ENCODE measurements at places on chromosomes 16 and 17.
A peak's percentile ranks its signal among the peaks of the same experiment; 100 is the strongest.

DNA sequence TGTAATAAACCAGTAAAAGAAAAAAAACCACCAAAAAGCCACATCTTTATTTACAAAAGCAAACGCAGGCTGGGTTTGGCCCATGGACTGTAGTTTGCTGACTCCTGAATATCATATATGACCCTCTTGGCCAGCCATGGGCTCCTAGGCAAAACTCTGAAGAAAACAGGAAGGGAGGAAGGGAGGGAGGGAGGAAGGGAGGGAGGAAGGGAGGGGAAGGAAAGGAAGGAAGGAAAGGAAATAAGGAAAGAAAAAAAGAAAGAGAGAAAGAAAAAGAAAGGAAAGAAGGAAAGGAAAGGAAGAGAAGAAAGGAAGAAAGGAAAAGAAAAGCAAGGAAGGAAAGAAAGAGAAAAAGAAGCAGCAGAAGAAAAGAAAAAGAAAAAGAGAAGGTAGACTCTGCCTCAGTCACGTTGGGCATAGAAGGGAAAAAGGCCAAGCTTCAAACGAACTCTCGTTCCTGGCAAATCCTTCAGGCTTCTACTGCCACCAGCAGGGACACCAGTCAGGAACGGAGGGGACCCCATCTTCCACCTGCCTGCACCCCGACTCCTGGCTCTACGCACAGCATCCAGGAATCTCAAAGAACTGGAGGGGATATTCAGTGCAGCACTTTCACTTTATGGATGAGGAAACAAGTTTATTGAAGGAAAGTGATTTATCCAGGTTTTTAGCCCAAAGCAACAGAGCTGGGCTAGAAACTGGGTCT, 22.1 kb downstream of the CDC42EP4 start:
- DNase-seq: no peak

DNA sequence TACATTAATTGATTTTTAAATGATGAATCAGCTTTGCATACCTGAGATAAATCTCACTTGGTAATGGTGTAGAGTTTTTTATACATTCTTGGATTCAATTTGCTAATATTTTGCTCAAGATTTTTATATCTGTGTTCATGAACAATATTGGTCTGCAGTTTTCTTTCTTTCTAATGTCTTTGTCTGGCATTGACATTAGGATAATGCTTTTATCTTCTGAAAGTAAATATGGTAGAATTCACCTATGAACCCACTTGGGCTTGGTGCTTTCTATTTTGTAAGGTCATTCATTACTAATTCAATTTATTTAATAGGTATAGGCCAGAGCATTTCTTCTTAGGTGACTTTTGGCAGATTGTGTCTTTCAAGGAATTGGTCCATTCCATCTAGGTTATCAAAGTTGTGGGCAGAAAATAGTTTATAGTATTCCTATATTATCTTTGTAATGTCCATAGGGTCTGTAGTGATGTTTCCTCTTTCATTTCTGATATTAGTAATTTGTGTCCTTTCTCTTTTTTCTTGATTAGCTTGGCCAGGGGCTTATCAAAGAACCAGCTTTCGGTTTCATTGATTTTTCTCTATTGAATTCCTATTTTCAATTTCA, 45.6 kb downstream of the NACA2 start:
- DNase-seq: no peak

GRCh38 chr17:32443827-32444300, 446 bp upstream of the PSMD11 start:
- no peak for DNase-seq

- DNase-seq: peak; percentile 90
Measured at GRCh38 chr16:2927010-2927646, 15.4 kb downstream of the FLYWCH1 start.

GRCh38 chr16:2663553-2664546, 18.5 kb upstream of the KCTD5 start:
- no peak for DNase-seq

- no peak for DNase-seq
Measured at GRCh38 chr17:72363089-72363610, 242.3 kb downstream of the SOX9 start.

DNA sequence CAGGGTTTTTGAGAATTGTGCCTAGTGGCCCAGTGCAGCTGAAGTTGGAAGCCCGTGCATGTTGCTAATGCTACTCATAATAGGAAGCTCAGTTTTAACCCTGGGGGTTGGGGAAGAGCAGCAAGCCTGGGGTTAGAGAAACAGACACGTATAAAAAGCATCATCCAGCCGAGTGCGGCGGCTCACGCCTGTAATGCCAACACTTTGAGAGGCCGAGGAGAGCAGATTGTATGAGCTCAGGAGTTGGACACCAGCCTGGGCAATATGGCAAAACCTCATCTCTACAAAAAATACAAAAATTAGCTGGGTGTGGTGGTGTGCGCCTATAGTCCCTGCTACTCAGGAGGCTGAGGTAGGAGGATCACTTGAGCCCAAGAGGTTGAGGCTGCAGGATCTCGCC, 2.3 kb upstream of the CLUH start:
- DNase-seq: no peak

- no peak for DNase-seq
Measured at GRCh38 chr16:14672403-14672971, 21.6 kb downstream of the PLA2G10 start.

DNA sequence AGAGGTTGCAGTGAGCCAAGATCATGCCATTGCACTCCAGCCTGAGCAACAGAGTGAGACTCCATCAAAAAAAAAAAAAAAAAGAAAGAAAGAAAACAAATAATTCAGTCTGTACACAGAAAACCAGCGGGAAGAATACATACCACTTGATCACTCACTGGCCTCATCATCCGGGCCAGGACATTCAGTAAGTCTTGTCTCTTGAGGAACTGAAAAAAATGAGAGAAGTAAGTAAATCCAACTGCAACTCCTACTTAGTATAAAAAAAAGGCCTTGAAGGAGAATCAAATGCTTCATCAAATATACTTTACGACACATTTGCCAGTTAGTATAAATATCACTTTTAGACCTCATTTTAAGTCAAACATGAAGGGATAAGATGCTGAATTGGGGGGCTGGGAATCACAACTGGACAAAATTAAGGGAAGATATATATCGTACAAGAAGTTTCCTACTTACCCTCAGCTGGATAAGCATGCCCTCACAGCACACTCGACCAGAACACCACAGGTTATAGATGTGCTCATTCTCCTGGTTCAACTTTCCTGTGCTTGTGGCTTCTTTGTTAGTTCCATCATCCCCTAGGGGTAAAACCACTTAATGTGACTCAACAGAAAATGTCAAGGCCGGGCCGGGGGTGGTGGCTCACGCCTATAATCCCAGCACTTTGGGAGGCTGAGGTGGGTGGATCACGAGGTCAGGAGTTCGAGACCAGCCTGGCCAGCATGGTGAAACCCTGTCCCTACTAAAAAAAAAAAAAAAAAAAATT, 12.4 kb downstream of the CCDC47 start:
- DNase-seq: no peak

- no peak for DNase-seq
Measured at GRCh38 chr17:15334266-15334665, 7.1 kb downstream of the TEKT3 start.

DNA sequence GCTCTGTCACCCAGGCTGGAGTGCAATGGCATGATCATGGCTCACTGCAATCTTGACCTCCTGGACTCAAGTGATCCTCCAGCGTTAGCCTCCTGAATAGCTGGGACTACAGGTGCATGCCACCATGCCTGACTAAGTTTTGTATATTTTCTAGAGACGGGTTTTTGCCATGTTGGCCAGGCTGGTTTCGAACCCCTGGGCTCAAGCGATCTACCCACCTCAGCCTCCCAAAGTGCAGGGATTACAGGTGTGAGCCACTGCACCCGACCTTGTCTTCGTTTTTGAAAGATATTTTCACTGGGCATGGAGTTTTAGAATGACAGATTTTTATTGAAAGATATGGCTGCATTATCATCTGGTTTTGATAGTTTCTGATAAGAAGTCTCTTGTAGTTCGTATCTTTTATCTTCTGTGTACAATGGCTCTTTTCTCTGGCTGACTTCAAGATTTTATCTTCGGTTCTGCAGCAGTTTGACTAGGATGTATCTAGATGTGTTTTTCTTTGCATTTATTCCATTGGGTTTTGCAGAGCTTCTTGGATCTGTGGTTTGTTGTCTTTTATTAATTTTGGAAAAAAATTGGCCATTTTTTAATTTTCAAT, 14.6 kb downstream of the ADGRG5 start:
- no peak for DNase-seq

DNA sequence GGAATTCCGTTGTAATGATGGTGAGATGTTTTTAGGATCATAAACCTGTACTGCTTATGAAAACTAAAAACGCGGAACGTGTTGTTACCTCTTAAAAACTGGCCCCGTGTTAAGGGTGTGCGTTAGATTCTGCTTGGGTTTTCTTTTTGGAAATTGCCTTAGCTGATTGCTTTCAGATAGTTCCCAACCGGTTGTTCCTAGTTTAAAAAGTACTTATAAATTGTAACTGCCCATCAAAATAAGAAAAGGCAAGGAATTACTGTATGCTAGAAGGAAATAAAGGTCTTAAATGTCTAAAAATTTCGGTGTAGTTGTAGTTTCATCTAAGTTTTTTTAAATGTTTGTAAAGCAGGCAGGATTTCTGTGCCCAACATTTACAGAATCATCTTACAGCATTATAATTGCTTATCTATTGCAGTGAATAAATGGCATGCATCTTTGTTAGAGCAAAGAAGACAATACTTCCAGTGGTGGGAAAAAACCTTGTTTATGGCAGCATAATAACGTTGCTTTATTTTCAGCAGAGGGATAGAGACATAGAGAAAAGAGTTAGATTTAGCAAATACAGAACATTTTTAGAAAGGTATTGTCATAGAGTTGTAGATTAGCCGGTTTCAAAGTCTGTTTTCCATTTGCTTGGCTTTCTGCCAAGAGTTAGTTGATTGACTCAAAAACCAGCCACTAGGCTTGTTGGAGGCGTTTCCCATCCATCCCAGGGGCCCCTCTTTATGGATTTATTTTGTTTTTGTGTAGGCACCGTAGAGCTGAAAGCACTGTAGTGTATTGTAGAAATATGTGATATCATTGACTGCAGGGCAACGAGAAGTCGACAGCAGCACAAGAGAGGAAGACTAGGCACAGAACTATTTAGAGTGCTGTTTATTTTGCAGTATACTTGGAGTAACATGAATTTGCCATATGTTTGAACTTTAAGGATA, 1.7 kb downstream of the PPM1D start:
- DNase-seq: peak; percentile 82

DNA sequence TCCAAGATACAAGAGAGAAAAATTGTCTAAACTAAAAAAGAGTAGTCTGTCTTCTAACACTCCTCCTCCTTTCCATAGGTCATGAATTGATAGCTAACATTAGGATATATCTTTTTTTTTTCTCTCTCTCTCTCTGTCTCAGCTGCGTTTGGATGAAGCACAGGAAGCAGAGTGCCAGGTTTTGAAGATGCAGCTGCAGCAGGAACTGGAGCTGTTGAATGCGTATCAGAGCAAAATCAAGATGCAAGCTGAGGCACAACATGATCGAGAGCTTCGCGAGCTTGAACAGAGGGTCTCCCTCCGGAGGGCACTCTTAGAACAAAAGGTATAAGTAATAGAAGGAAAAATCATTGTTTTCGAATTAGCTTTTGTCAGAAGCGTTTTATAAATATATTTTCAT, 32.9 kb downstream of the ABHD15 start:
- no peak for DNase-seq

GRCh38 chr16:84925092-84925772, 86.1 kb downstream of the ZDHHC7 start:
- no peak for DNase-seq

- DNase-seq: no peak
Measured at GRCh38 chr16:81427219-81427618, 17.4 kb upstream of the CMIP start.

DNA sequence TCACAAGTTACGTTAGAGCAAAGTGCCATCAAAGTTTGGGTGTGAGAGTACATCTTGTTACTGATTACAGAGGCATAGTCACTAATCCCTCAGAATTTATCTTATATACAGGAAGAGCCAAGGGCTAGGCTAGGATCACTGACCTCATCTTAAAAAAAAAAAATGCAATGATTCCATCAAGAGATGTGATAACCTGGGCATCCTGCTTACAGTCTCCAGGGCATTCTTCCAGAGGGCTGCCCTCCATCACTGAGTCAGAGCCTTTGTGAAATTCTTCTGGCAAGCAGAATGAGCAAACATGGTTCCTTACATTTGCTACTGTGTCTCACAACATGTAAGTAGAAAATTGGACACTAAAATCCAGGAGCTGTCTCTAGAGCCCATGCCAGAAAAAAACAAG, 410.6 kb downstream of the ZFHX3 start:
- DNase-seq: no peak

DNA sequence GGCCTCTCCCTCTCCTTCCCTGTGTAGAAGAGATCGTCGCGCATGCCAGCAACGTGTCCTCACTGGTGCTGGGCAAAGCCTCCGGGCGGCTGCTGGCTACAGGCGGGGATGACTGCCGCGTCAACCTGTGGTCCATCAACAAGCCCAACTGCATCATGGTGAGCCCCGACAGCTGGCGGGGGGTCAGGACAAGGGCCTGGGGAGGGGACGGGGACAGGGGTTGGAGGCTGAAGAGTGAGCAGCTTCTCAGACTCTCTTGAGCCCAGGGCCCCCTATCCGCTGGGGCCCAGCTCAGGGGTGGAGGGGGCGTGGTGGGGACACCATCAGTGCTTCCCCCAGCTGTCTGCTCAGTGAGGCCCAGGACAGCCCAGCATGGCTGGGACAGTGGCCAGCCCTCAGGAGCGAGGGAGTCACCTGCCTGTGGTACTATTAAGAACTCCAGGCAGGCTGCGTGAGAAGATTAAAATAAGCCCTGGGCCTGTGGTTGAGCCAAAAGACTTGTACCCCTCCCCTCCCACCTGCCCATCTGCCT, 6.2 kb downstream of the KATNB1 start:
- no peak for DNase-seq

GRCh38 chr16:75485230-75486013, 9.8 kb downstream of the CHST6 start:
- DNase-seq: no peak

GRCh38 chr16:89863741-89864526, 9.5 kb upstream of the TCF25 start:
- DNase-seq: peak; percentile 8

GRCh38 chr16:66247516-66248481, 118.7 kb upstream of the CDH5 start:
- no peak for DNase-seq

GRCh38 chr17:69551212-69552010, 136.9 kb downstream of the MAP2K6 start:
- DNase-seq: no peak

GRCh38 chr16:71895679-71896365, 491 bp downstream of the IST1 start:
- no peak for DNase-seq

GRCh38 chr16:22077700-22078313, 14.5 kb upstream of the VWA3A start:
- DNase-seq: peak; percentile 64

GRCh38 chr17:17518014-17518413, 21.8 kb upstream of the RASD1 start:
- no peak for DNase-seq

DNA sequence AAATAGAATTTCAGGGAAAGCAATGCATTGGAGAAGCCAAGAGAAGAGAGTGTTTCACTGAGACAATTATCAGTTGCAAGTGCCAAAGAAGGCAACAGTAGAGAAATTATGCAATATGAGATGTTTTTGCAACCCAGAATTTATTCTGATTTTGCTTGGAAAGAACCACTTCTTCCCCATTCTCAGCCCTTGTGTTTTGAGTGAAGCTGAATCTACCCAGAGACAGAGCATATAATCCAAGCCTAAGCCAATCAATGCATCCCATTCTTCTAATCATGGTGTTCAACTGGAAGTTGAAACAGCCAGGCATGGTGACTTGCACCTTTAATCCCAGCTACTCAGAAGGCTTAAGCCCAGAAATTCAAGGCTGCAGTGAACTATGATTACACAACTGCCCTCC, 6.9 kb upstream of the SCNN1G start:
- no peak for DNase-seq

Measured in retina (tissue), 1 donor.